Endodermal cell (in vitro differentiated cells): ENCODE measurements at places on chromosomes 13 and 19.

- H3K4me1 ChIP-seq = no peaks in the 10 kb centered on the region
- H3K4me3 ChIP-seq = no peak overlapping the region
- H3K27ac ChIP-seq = no peak overlapping the region
- no peaks in the 10 kb centered on the region for H3K27me3 ChIP-seq
- DNase-seq = peak; percentile 88
These were observed 10.0 kb downstream of the CAMSAP3 start for GRCh38 chr19:7605490-7606222.

DNA sequence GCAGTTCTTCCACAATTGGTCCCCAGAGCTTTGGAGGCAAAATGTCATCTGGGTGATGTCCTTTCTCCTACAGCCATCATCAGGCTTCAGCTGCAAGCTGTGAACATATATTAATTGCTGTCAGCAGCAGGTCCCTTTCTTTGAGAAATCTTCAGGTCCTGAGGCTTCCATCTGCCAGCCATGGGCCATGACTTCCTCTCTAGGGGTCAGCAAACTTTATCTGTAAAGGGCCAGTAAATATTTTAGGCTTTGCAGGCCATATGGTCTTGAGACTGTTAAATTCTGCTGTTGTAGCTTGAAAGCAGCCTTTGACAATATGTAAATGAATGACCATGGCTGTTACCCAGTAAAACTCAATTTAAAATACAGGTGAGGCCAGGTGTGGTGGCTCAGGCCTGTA is 27.1 kb downstream of the SERP2 start:
- no peak overlapping the region for H3K4me3 ChIP-seq
- peaks cover 42% of the 10 kb centered on the region for H3K4me1 ChIP-seq
- no peak overlapping the region for H3K27ac ChIP-seq
- peaks cover 9% of the 10 kb centered on the region for H3K27me3 ChIP-seq
- DNase-seq = no peak
- H3K36me3 ChIP-seq = no peaks in the 10 kb centered on the region

DNA sequence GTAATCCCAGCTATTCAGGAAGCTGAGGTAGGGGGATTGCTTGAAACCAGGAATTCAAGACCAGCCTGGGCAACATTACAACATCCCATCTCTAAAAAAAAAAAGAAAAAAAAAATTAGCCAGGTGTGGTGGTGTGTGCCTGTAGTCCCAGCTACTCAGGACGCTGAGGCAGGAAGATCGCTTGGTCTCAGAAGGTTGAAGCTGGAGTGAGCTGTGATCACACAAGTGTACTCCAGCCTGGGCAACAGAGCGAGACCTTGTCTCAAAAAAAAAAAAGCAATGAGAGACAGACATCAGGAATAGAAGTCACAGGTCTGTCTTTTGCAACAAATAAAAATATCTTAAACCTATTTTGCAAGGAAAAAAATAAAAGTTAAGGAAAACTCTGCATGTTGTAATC is 23.3 kb downstream of the TMEM38A start:
- H3K4me3 ChIP-seq = no peak overlapping the region
- H3K36me3 ChIP-seq = peaks cover 18% of the 10 kb centered on the region
- no peaks in the 10 kb centered on the region for H3K4me1 ChIP-seq
- DNase-seq = no peak
- no peak overlapping the region for H3K27ac ChIP-seq

DNA sequence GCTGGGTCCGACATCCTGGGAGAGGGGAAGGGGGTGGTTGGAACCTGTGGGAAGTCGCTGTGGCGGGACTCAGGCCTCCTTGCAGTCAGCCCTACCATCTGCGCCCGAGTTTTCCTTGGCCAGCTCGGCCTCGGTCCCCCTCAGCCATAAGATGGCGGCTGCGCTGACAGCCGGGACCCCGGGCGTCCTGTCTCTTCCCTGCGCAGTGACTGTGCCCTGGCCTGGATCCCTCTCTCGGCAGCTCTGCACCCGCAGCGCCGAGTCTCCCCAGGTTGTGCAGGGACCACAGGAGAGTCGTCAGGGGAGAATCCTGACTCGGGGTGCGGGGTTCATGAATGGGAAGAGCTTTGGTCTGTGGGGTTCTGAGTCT is 345 bp downstream of the ZNF257 start:
- no peaks in the 10 kb centered on the region for H3K27me3 ChIP-seq
- H3K4me1 ChIP-seq = no peaks in the 10 kb centered on the region
- H3K4me3 ChIP-seq = no peak overlapping the region
- H3K27ac ChIP-seq = no peak overlapping the region
- DNase-seq = no peak
- no peaks in the 10 kb centered on the region for H3K36me3 ChIP-seq

- no peaks in the 10 kb centered on the region for H3K4me1 ChIP-seq
- no peaks in the 10 kb centered on the region for H3K36me3 ChIP-seq
- H3K27me3 ChIP-seq = no peaks in the 10 kb centered on the region
- no peak for DNase-seq
These were observed 15.3 kb upstream of the ARHGEF18 start for GRCh38 chr19:7333198-7334118.

GRCh38 chr13:42071672-42072419 is 23.4 kb downstream of the DGKH start:
- DNase-seq = no peak
- peaks cover 7% of the 10 kb centered on the region for H3K36me3 ChIP-seq
- no peaks in the 10 kb centered on the region for H3K4me1 ChIP-seq
- H3K27ac ChIP-seq = no peak overlapping the region
- no peaks in the 10 kb centered on the region for H3K27me3 ChIP-seq

- peak overlapping the region; percentile 75 for H3K27ac ChIP-seq
- no peaks in the 10 kb centered on the region for H3K27me3 ChIP-seq
- no peaks in the 10 kb centered on the region for H3K36me3 ChIP-seq
- H3K4me3 ChIP-seq = no peak overlapping the region
- no peaks in the 10 kb centered on the region for H3K4me1 ChIP-seq
- no peak for DNase-seq
These were observed 68.6 kb upstream of the FGF14 start for GRCh38 chr13:102470283-102470917.

DNA sequence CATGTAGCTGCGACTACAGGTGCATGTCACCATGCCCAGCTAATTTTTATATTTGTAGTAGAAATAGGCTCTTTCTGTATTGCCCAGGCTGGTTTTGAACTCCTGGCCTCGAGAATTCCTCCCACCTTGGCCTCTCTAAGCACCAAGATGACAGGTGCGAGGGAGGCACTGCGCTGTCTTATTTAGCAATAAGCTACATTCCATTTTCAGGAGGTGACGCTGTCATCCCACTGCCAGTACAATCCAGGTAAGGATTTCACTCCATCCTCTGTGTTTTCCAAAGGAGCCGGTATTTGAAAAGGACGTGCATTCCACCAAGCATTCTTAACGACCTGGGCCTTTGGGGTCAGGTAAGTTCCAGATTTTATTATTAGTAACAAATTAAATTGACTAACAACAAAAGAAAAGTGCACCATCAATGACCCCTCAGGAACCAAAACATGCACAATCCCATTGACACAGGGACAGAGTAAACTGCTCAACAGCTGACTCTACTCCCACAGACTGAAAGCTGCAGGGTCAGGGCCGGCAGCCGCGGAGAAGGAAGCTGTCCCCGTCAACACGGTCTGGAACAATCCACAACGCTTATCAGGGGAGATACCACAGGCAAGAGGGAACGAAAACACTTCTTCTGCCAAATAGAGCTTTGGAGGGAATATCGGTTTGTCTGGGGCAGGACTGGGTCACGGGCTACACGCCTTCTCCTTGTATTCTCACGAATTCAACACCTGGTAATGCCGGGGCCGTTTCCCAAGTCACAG is 82.8 kb downstream of the INSR start:
- H3K27me3 ChIP-seq = no peaks in the 10 kb centered on the region
- H3K4me3 ChIP-seq = peak overlapping the region; percentile 43
- H3K27ac ChIP-seq = peak overlapping the region; percentile 49
- H3K4me1 ChIP-seq = peaks cover 8% of the 10 kb centered on the region
- DNase-seq = peak; percentile 65
- H3K36me3 ChIP-seq = no peaks in the 10 kb centered on the region

DNA sequence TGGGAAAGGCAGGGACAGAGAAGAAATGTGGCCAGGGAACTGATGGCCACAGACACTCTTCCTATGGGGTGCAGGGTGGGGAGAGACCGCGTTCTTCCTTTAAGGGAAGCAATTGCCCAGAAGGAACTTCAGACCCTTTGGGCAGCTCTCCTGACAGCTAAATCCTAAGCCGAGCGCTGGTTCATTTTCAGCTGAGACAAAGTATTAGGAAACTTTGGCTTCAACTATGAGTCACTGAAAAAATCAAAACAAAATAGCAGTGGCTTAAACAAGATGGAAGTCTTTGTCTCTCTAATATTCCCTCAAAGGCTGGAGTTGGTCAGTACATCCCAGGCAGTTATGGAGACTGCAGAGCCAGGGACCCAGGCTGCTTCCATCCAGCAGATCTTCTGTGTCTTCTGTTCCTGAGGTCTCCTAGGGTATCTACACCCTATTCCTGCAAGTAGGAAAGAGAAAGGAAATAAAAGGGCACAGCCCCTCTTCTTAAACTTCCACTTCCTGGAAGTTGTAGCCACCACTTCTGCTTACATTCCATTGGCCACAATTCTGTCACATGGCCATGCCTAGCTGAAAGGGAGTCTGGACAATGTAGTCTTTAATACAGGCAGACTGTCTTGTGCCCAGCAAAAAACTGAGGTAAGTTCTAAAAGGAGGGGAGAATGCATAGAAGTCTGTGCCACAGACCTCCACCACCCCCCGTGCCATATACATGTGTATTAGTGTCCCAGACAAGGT is 163.5 kb downstream of the KATNAL1 start:
- H3K36me3 ChIP-seq = no peaks in the 10 kb centered on the region
- no peak overlapping the region for H3K27ac ChIP-seq
- no peaks in the 10 kb centered on the region for H3K27me3 ChIP-seq
- no peak overlapping the region for H3K4me3 ChIP-seq
- H3K4me1 ChIP-seq = no peaks in the 10 kb centered on the region
- DNase-seq = no peak

DNA sequence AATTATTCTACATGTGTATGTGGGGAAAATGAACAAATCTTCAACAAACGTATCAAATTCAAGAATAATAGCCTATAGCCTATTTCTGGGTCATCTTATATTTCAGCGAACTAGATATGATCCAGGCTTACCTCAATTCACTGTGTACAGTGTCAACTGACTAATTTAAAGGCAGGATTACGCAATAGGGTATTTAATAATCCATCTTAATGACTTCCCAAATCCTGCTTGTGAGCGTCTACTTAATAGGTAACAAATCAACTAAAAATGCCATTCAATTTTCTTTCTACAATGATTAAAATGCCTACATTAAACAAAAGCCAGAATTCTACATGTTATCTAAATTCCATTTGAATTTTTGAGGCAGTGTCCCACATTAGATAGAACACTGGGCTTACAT is 67.0 kb downstream of the USP12 start:
- H3K27me3 ChIP-seq = no peaks in the 10 kb centered on the region
- H3K36me3 ChIP-seq = peaks cover 37% of the 10 kb centered on the region
- H3K4me1 ChIP-seq = no peaks in the 10 kb centered on the region
- DNase-seq = no peak

DNA sequence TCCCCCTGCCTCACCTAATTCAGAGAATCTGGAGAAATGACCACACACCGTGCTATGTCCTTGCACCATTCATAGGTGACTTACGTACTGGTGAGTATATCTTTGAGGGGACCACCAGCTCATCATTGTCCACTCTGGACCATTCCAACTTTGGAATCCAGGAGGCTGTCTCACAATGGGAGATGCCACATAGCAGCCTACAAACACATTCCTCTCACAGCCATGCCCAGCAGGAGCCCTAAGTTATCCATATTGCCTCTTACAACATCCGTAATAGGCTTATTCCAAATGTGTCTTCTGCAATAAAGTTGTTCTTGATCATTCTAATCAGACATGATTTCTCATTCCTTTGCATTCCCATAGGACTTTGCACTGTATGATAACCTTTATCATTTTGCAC is 436.7 kb downstream of the EFNB2 start:
- H3K4me1 ChIP-seq = peaks cover 20% of the 10 kb centered on the region
- no peak overlapping the region for H3K4me3 ChIP-seq
- peak overlapping the region; percentile 98 for H3K27ac ChIP-seq
- H3K27me3 ChIP-seq = no peaks in the 10 kb centered on the region

- no peaks in the 10 kb centered on the region for H3K27me3 ChIP-seq
- no peak for DNase-seq
- no peaks in the 10 kb centered on the region for H3K36me3 ChIP-seq
- H3K4me1 ChIP-seq = no peaks in the 10 kb centered on the region
- no peak overlapping the region for H3K4me3 ChIP-seq
These were observed 1242.2 kb upstream of the MIR17HG start for GRCh38 chr13:90105276-90105675.

DNA sequence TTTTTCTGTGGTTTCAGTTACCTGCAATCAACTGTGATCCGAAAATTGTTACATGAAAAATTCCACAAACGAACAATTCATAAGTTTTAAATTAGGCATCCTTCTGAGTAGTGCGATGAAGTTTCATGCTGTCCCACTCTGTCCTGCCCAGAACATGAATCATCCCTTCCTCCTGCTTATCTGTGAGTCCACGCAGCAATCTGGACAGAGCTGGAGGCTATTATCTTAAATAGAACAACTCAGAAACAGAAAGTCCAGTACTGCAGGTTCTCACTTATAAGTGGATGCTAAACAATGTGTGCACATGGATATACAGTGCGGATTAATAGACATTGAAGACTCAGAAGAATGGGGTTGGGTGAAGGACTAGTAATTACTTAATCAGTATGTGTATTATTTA is 583.7 kb upstream of the SPRY2 start:
- no peak overlapping the region for H3K27ac ChIP-seq
- no peaks in the 10 kb centered on the region for H3K4me1 ChIP-seq
- no peaks in the 10 kb centered on the region for H3K36me3 ChIP-seq
- no peaks in the 10 kb centered on the region for H3K27me3 ChIP-seq
- DNase-seq = no peak
- no peak overlapping the region for H3K4me3 ChIP-seq

DNA sequence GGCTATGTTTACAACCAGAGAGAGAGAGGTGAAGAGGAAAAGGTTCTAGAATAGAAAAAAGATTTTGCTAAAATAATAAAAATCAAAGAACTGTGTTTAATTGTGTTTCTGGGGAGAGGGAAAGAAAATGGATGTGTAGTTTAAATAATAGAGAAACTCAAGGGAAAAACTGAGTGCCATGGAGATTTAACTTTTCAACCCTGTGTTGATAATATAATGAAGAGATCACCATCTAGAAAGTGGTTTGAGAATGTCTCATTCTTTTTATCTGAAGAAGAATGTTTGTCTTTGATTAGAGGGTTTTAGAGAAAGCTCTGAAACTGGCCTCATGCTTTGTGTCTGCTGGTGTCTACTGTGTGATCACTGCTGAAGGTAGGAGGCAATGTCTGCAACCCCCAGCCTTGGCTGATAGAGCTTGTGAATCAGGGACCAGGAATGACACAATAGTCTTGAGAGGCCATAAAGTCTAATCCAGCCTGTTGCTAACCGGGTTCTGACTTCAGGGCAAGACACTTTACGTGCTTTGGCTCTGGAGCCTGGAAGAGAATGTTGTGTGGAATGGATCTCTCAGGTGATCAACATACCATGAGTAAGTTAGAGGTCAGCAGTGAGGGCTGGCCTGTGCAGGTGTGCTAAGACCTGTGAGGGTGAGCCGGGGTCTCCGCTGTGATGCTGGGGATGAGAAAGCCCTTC is 5.4 kb downstream of the COL4A2 start:
- H3K27me3 ChIP-seq = no peaks in the 10 kb centered on the region
- peak overlapping the region; percentile 92 for H3K4me3 ChIP-seq
- H3K27ac ChIP-seq = no peak overlapping the region

GRCh38 chr13:92187378-92187989 is 789.1 kb downstream of the GPC5 start:
- H3K4me1 ChIP-seq = no peaks in the 10 kb centered on the region
- peak; percentile 59 for DNase-seq
- no peak overlapping the region for H3K27ac ChIP-seq
- H3K4me3 ChIP-seq = no peak overlapping the region
